RCC 7860 (cell line): ENCODE measurements at places on chromosomes 7 and 10.

DNA sequence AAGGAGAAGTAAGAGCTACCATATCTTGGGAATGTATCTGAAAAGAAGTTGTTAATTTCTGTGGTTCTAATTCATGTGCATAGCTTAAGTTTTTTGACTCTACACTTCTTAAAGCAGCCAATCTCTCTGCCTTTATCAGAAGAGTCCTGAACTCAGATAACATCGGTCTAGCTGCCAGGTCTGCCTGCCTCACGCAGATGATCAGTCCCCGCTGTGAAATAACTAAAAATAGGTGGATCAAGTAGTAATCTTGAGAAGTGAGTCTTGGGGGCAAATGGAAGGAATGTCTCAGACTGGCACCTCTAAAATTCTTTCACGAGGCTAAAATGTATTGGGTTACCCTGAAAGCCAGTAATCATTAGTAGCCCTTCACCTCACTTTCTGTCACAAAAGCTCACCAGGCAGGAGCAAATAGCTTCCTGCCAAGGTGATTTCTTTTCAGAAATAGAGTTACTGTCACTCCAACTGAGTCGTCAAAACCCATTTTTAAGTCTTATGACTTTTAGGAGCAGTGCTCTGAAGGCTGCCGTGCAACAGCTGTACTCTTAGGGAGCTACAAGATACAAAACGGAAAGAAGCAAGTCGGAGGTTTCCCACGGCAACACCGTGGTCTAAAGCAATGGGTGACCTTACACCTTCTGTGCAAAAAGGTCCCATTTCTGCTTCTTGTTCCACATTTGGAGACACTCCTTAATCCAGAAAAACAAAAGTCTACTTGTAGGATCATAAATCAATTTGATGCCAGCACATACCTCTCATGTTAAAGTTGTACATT is 85.2 kb downstream of the ABCB5 start:
- no peak for DNase-seq

- peak; percentile 34 for DNase-seq
Observed at GRCh38 chr7:114989531-114989930, 67.6 kb downstream of the MDFIC start.

GRCh38 chr10:45380903-45381620 is 7.0 kb downstream of the ALOX5 start:
- no peak for DNase-seq

DNA sequence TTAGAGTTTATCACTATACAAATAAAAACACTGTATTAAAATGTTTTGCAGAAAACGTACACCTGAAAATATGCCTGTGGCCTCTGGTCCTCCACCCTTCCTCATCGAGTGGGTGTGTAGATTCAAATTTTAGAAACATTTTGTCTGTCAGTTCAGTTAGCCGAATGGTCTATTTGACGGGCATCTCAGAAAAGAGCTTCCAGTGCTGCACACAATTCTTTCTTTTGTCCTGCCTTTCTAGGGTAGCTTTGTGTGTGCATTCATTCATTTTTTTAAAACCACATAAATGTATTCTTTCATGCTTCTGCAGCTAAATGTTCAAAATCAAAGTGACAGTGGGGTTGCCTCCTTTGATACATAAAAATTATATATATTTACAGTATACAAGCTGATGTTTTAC is 46.8 kb downstream of the GNAI1 start:
- no peak for DNase-seq

GRCh38 chr7:112080441-112080840 is 125.8 kb downstream of the DOCK4 start:
- peak; percentile 98 for DNase-seq

DNA sequence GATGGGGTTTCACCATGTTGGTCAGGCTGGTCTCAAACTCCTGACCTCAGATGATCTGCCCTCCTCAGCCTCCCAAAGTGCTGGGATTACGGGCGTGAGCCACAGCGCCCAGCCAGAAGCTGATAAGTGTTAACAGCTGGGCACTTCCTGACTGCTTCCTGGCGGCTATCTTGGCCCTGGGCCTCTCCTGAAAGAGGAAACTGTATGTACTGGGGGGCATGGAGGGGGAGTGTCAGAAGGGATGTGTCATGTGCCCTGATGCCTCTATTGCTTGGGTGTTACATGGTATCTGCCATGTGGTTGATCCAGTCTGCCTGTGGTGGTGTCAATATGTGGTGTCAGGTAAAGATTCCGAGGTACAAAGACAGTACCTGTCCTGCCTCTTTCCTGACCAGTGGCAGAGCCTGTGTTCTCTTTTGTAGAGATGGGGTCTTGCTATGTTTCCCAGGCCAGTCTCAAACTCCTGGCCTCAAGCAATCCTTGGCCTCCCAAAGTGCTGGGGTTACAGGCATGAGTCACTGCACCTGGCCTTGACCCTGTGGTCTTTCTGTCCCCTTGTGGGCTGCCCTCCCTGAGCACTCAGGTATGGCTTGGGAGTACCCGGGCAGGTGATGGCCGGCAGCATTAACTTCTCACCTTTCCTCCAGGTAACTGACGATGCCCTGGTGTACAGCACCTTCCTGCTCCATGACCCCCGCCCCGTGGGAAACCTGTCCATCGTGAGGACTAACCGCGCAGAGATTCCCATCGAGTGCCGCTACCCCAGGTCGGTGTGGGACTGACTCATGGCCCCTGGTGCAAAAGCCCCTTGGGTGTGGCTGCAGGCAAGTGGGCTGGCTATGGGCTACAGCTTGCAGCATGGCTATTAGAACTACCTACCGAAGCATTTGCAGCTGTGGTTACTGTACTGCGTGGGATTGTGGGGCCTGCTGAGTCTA is 4.4 kb downstream of the ZP3 start:
- DNase-seq = peak; percentile 13

- peak; percentile 100 for DNase-seq
Observed at GRCh38 chr7:46145412-46145811, 224.3 kb upstream of the IGFBP3 start.

DNA sequence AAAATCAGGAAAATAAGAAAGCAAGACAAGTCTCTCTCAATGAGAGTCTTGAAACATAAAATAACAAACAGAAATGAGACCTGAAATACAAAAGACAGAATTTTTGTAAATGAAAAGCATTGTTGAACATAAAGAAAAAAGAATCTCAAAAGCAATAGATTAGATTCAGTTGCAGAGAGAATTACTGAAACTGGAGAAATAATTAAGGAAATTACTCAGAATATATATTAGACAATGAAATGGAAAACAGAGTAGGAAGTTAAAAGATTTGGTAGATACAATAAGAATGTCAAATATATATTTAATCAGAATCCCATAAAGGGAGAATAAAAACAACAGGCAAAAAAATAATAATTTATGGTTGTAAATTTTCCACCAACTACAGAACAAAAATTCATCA is 308.3 kb downstream of the CRPPA start:
- no peak for DNase-seq

GRCh38 chr7:152677808-152678670 is 2.1 kb upstream of the XRCC2 start:
- no peak for DNase-seq

GRCh38 chr7:1330801-1331425 is 98.2 kb downstream of the UNCX start:
- no peak for DNase-seq

- DNase-seq = no peak
Observed at GRCh38 chr7:85160223-85160622, 26.6 kb downstream of the SEMA3D start.

DNA sequence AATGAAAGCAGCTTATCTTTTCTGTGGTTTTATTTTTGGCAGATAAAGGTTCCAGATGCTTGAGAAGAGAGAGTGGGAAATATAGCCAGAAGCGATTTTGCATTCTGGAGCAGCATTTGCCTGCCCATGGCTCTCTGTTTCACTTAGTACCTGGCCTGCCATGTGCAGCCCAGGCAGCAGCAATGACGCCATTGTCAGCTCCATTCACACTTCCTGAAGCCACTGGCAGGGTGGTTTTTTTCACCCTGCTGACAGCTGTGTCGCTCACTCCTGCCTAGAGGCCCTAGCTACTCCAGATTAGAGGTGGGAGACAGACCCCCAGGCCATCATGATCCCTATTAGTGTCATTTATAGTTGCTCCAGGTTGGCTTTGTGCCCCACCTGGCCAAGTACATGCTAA is 30.1 kb upstream of the NEUROD6 start:
- no peak for DNase-seq

GRCh38 chr10:12720217-12720981 is 281.1 kb downstream of the CCDC3 start:
- DNase-seq = peak; percentile 99

- DNase-seq = no peak
Observed at GRCh38 chr10:95375418-95375817, 84.6 kb upstream of the PDLIM1 start.

- DNase-seq = no peak
Observed at GRCh38 chr7:55140941-55141278, 122.1 kb downstream of the EGFR start.

DNA sequence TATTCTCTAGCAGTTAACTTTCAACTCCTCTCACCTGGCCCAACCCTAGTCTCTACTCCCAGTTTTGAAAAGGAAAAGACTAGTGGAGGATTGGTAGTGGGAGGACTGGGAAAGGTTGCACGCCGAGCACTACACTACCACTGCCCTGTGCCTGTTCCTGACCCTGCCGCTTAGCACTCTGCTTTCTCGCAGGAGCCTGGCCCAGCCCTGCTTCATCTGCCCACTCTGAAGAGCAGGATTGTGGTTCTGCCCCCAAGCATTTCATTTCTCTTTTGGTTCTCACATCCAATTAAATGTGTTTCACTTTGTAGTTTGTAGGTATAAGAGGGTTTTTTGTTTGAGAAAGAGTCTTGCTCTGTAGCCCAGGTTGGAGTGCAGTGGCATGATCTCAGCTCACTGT is 31.5 kb upstream of the RBM20 start:
- DNase-seq = no peak

- DNase-seq = peak; percentile 10
Observed at GRCh38 chr10:81026591-81026990, 488.9 kb downstream of the SH2D4B start.

- DNase-seq = no peak
Observed at GRCh38 chr10:133471300-133472109, 17.8 kb downstream of the SCART1 start.

DNA sequence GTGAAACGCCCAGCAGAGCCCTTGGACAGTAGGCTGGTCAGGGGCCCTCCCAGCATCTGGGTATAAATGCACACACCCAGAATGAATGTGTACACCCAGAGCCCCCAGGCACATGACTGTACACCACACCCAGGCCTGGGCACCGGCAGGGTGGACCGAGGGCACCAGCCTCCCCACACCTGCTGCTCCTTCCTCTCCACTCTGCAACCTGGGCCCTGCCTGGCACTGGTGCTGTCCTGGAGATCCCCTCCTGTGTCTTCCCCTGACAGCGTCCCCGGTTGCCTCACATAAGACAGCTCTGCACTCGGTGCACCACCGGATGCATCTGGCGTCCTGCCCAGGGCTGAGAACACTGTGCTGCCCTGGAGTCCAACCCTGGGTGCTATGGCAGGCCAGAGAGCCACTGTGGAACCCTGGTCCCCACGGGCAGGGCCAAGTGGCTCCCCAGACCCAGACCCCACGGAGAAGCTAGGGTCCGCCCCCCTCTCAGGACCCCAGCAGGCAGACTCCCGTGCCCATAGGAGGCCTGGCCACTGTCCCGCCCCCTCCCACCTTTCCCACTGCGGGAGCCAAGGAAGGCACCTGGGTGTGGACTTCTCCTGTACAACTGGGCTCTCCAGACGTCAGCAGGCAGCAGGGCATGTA is 6.6 kb downstream of the RASGEF1A start:
- no peak for DNase-seq

DNA sequence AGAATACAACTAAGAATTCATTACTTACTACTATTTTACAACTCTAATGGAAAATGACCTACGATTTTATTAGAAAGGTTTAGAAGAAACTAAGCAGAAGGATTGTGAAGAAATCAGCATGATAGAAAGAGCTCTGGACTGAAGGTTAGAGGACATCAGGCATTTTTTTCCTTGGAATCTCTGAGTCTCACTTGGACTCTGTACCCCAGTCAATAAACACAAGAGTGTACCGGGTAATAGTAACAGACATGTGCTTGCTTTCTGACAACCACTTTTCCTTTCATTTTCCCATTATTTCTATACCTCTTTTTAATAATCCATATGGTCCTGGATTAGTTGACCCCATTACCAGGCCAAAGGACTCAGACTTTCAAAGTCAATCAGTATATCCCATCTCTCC is 1240.9 kb upstream of the LRRTM3 start:
- DNase-seq = no peak

- DNase-seq = no peak
Observed at GRCh38 chr10:86756511-86757112, at the start of gene BMPR1A. Gene BMPR1A, plus strand, starts transcription at chr10:86756619. Its CDS starts 119,400 bp downstream, at chr10:86876019.

DNA sequence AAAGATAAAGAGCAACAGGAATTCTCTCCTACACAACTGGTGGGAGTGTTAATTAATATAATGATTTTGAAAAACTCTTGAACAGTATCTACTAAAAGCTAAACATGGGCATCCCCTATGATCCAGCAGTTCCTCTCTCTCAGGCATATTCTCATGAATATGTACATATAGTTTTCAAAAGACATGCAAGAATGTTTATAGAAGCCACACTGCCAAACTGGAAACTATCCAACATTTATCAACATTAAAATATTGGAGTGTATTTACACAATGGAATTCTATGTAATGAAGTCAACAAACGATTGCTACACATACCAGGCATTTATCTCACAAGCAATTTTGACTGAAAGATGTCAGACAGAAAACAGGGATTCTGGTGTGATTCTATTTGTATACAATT is 404.5 kb upstream of the ANKRD30A start:
- DNase-seq = no peak

DNA sequence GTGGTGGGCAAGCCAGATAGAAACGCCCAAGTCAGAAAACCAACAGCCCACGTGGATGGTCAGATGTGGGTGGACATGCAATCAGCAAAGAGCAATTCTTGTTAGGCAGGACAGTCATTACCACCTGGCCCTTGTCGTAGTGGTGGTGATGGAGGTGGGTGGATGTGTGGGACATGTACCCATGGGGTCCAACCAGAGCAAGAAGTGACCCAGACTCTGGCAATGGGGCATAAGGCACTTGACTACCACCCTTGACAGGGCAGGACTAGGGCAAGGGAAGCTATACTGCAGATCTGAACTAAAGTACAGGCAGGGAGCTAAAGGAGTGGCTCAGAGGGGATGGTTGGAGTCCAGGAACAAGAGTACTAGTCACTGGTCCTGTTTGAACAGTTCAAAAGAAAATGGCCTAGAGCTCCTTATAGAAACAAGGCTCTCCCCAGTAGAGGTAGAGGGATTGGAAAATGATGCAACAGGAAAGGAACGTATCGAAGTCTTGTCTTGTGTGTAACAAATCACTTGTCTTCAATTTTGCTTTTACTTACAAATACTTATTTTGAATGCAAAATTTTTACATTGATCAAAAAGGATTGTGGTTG is 17.6 kb downstream of the LMOD2 start:
- DNase-seq = no peak

- no peak for DNase-seq
Observed at GRCh38 chr10:1557081-1557480, 180.2 kb downstream of the ADARB2 start.

DNA sequence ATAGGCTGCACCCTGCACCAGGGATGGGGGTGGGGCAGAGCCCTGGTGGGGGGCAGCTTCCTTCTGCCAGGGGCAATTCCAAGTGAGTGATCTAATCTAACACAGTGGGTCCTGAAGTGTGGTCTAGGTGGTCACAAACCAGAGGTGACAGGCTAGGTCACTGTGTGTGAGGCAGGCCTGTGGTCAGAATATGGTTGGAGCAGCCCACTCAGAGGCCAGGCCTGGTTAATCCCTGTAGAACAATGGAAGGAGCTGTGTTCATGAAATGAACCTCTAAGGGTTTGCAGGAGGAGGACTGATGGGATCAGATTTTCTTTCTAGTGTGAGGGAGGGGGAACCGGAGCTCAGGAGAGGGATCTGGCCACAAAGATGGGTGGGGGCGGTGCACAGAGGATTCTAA is 10.0 kb upstream of the TSPAN14 start:
- DNase-seq = peak; percentile 16
